Naive thymus-derived CD4-positive, alpha-beta T cell (primary cell): ENCODE measurements at places on chromosomes 5 and 9.

GRCh38 chr5:178428341-178429155, 161.6 kb downstream of the COL23A1 start:
- no peak for DNase-seq

- DNase-seq = no peak
Observed at GRCh38 chr5:149404746-149405549, 25.9 kb upstream of the IL17B start.

DNA sequence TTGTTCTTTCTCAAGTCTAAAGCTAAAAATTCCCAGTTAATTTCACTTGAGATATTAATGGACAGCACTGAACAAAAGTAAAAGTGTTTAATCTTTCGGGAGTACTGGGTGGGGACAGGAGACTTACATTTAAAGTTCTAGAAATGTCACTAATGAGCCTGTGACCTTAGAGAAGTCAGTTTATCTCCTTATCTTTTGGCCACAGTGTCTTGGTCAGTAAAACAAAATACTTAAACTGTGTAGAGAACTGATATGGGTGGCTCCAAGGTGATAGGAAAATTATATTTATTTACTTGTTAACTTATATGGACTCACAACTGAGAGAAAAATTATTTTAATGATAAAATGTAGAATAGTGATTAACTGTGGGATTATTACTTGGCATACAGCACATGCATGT, 8.9 kb downstream of the IPO11 start:
- DNase-seq = no peak

- no peak for DNase-seq
Observed at GRCh38 chr9:134357631-134358025, 31.4 kb downstream of the RXRA start.

- DNase-seq = no peak
Observed at GRCh38 chr9:74284581-74285450, 212.3 kb upstream of the RORB start.

DNA sequence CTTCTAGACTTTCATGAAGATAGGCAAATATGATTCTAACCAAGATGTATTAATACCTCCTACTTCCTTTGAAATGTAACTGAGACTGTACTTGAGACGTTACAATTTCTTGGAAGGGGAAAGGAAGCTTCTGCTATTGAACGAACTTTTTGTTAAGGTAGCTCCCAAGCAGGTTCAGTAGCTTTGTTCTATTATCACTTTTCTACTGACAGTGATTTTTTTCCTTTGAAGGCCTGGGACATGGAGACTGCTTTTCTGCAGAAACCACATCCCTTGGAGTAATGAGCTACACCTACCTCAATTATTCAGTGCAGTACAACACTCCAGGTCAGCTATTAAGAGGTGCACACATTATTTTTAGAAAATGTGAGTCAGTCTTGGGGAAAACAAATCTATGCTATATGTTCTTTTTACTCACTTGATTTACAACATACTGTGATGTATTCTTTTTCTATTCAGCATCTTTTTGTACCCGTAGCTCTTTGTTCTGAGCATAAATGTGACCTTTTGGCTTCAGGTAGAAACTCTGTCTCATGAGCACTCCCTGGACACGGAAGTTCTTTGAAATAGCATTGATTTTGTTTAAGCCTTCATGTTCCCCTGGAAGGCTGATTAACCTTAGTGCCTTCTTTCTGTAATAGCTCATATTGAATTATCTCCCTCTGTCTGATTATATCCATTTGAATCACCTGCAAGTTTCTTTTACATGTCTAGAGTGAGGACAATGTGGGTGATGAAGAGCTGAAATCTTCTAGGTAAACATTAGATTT, 56.5 kb upstream of the CDKN2B start:
- no peak for DNase-seq

DNA sequence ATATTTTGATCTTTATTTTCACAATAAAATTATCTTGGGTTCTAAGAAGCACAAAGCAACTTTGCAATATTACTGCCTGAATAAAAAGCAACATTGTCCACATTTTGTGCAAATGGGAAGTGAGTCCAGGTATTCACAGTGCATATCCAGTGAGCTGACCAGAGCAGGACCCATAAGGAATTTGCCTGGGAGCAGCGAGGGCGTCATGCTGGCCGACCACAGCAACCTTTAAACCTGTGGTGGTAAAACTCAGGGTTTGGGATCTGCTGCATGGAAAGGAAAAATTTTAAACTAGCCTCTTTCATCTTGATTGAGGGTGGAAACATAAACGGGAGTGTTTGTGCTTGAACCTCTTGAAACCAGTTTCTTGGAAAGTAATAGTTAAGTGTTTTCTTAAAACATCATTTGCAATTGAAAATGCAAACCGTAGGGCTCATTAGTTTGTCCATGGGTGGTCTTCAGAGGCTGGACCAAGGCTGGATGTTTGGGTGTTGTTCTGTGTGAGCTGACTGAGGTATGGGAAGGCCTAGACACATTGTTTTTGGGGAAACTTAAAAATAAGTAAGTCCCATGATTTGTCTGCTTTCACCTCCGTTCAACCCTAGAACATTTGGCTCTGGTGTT, 85.0 kb upstream of the ANKH start:
- DNase-seq = no peak

- DNase-seq = no peak
Observed at GRCh38 chr5:151580239-151580638, 10.9 kb downstream of the FAT2 start.

- DNase-seq = no peak
Observed at GRCh38 chr5:74394916-74395880, 245.3 kb downstream of the ENC1 start.

- DNase-seq = no peak
Observed at GRCh38 chr9:19180991-19181390, 49.5 kb upstream of the DENND4C start.

- no peak for DNase-seq
Observed at GRCh38 chr5:4941957-4942830, 197.9 kb upstream of the ADAMTS16 start.

DNA sequence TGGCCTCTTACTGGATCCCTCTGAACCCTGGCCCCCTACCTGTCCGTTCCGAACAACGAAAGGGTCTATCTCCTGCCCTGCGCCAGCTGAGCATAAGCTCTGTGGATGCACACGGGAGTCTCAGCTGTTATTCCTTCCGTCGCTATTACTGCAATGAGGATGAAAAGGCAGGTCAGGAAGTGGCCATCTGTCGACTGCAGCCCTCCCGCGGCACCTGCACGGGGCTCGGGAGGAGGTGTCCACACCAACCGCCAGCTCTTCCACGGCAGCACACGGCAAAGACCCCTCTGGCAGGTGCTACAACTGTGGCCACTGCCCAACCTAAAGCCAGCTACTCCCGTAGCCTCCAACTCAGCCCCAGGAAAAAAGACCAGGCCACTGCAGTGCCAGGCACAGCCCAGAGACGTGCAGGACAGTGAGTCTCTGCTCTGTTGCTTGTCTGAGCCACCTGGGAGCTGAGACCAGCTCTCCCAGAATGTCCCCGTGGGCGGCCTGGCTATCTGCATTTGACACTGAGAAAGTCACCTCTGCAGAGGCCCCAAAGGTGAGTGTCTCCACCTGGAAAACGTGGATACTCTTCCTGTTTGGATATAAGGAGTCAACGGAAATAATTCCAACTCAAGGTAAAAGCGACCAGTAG, 19.1 kb downstream of the CAMSAP1 start:
- no peak for DNase-seq

DNA sequence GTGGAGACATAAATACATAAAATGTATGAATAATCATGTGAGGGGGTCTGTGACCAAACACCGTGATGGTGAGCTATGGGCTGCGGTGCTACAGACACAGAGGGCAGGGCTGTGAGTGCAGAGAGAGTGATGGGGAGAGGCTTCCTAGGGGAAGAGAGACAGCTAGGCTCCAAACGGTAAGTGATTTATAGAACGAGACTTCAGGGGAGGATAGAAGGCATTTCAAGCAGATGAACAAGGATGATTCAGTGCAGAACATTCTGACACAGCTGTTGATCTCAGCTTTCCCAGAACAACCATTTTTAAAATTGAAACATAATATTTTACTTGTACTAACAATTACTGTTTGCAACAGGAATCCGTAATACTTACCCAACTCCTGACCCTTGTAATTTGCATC, 100.7 kb downstream of the GAS1 start:
- DNase-seq = no peak

GRCh38 chr9:106697390-106697749, 165.6 kb upstream of the ZNF462 start:
- no peak for DNase-seq

- DNase-seq = peak; percentile 46
Observed at GRCh38 chr9:84271531-84271900, 69.0 kb downstream of the SLC28A3 start.

DNA sequence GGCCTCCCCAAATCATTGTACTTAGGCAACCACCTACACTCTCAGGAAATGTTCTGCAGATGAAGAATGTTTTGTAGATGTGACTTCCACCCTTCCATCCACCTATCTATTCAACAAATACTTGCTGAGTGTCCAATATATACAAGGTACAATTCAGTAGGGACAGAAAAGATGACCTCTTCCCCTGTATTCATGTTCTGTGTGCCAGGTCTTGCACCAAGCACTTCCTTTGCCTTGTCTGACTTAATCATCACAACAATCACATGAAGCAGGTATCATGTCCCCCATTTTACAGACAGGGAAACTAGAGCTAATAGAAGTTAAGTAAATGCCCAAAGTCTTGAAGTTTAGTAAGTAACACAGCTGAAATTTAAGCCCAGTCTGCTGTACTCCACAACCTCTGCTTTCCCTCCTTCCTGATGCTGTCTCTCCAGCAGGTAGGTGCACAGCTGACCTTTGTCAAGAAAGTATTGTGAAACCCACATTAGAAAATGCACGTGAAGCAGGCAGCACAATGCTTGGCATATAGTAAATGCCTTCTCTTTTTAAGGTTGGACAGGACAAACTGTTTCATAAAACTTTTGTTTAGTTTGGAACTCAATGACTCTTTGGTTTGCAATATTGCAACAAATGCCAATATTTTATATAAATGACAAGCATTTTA, 296.5 kb downstream of the DEPDC1B start:
- no peak for DNase-seq

- DNase-seq = no peak
Observed at GRCh38 chr9:20189871-20190270, 401.0 kb upstream of the SLC24A2 start.

- DNase-seq = no peak
Observed at GRCh38 chr5:80569961-80570786, at the start of gene ANKRD34B. ANKRD34B (minus strand) TSS chr5:80570280; CDS start chr5:80560019, 10,261 bp downstream.

GRCh38 chr5:124604419-124604818, 142.0 kb downstream of the ZNF608 start:
- DNase-seq = no peak

DNA sequence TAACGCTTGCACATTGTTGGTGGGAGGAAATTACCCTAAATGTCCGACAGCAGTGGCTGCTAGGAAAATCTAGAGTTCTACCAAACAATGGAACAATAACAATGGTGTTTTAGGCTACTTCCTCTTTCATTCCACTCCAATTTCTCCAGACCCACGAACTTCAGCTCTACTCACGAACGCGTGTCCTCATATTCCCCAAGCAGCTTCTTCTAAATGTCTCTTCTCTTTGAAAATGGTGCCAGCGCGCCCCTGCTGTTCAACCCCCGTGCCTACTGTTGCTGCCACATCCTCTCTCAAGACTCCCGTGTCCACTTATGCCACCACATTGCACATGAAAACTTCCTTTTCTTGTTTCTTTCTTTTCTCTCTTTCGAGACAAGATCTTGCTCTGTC, 25.6 kb downstream of the OR2V2 start:
- no peak for DNase-seq

DNA sequence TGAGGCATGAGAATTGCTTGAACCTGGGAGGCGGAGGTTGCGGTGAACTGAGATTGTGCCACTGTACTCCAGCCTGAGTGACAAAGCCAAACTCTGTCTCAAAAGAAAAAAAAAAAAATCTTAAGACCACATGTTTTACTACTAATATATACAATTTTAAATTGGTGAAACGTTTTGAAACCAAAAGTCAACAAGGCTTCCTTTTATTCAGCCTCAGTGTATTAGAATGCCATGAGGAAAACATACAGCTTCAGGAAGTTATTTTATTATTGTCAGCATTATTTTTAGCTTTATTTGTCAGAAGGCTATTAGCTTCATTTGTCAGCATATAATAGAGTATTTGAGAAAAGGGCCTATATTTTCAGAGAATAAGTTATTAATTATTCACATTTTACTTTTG, 163.9 kb upstream of the SH3GL2 start:
- DNase-seq = no peak

GRCh38 chr5:93890657-93891056, 149.3 kb upstream of the POU5F2 start:
- no peak for DNase-seq

GRCh38 chr5:151005187-151005949, 15.0 kb upstream of the GPX3 start:
- no peak for DNase-seq

DNA sequence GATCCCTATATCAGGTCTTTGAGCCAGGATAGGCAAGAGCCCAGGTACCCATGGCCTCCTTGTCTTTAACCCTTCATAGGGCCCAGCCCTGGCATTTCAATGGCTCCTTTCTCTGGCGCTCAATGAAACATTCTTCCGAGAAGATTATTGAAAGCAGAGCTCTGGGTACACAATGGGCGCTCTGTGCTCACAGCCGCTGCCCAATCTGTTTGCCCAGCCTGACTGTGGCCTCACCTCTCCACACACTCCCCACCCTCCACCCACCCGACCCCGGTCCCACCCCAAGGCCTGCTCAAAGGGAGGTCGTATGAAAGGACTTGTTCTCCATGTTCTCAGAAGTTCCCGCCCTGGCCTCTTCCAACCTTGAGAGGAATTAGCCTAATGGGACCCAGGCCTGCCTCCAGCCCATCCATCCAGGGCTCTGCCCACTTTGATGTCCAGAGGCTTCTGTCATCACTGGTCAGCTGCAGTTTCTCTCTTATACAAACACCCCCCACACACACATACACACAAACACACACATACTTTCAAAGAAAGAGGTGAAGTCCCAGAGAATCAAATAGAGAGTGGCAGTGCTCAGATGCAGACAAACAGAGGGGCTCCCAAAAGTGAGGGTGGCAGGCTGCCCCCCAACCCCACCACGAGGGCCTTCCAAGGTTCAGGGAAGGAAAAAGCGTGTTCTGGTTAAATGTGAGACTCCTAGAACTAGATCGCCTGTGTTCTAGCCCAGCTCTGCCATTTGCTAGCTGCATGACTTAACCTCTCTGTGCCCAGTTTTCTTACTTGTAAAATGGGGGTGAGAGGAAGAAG, 5.1 kb upstream of the ARSI start:
- DNase-seq = no peak
